ENCODE measurements at places on chromosomes 1 and 21. TPM values are rescaled to one million over a fixed set of nuclear protein-coding genes. Genes with fewer than 3 reads are reported as not detected.

The SLC35F3 gene
- 36.4 TPM for total RNA-seq

GRCh38 chr1:204523605-204524215, 7.5 kb downstream of the MDM4 start:
- DNase-seq: no peak

GRCh38 chr1:226568975-226569741, 20.6 kb downstream of the STUM start:
- no peak for DNase-seq

- no peak for DNase-seq
These were observed 17.8 kb downstream of the AMPD2 start for GRCh38 chr1:109637446-109637845.

DNA sequence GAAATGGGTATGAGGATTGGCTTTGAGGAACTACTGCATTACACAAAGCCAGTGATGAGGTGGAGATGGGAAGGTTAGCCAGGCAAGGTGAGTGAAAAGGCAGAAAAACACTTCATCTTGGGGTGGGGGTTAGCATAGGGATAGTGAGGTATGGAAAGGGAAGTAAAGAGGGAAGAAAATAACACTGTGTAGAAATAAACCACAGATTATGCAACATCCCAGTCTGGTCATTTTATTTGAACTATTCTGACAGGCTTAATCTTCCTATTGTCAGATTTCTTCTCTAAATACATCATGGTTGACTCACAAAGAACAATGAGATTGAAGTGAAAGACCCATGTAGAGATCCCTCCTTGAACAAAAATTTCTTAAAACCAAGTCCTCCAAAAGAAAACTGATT, 640.2 kb downstream of the PTPRC start:
- no peak for DNase-seq

- DNase-seq: no peak
These were observed 895.6 kb downstream of the TTLL7 start for GRCh38 chr1:83103341-83103740.

DNA sequence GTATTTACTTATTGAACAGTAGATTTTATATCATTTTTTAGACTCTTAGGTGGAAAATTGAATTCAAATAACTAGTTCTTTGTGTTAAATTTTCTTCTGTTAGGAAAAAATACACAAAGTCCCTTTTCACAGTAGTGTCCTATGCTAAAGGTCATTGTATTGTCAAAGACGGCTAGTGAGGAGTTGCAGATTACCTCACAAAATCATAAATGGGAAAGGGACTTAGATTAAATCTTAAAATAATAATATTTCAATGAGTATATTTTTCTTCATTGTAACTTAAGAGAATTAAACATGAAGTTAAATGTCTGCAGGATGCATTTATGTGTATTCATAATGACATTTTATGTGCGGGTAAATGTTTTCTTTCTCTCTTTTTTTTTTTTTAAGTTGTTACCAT, 32.7 kb downstream of the LYPLAL1 start:
- no peak for DNase-seq

DNA sequence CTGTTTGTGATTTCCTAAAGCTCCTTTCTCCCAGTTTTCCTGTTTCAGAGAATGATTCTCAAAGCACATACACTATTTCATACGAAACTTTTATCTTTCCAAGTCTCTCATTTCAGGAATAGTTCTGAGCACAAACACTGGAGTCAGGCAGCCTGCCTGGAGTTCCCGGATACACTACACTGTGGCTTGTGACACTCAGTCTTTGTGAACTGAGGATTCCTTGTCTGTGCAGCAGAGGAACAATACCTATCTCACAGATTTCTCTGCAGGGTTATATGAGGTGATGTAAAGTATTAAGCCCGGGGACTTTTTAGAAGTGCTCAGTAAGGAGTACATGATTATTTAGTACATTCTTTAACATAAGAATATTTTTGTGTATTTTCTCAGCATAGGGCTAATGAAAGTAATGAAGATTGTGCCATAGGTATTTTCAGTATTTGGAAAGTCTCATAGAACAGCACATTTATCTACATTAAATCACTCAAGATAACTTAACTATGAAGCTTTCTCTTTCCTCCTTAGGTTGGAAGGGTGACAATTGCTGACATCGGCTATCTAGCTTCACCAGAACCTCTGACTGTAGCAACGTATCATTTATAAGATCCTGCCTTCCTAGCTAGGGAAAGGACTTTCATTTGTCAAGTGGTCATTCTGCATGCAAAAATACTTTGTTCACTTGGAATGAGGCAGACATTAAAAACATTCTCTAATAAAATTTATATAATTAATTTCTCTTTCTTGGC, 12.9 kb downstream of the GBP2 start:
- no peak for DNase-seq

DNA sequence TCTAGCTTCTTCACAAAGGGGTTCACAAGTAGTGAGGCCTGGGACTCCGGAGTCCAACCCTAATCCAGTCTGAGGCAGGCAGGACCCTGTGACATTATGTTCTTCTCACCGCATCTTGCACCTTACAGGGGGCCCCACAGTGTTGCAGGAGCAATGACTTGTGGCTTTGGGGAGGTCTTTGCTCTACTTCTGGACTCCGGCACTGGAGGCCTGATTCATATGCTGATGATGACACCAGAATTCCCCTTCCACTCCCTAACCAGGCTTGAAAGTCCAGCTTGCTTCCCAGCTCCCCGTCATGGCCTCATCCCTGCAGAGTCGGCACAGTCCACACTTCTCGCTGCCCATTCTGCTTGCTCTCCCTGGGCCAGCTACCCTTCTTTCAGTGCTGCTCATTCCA, 96.3 kb upstream of the SLC44A3 start:
- no peak for DNase-seq

DNA sequence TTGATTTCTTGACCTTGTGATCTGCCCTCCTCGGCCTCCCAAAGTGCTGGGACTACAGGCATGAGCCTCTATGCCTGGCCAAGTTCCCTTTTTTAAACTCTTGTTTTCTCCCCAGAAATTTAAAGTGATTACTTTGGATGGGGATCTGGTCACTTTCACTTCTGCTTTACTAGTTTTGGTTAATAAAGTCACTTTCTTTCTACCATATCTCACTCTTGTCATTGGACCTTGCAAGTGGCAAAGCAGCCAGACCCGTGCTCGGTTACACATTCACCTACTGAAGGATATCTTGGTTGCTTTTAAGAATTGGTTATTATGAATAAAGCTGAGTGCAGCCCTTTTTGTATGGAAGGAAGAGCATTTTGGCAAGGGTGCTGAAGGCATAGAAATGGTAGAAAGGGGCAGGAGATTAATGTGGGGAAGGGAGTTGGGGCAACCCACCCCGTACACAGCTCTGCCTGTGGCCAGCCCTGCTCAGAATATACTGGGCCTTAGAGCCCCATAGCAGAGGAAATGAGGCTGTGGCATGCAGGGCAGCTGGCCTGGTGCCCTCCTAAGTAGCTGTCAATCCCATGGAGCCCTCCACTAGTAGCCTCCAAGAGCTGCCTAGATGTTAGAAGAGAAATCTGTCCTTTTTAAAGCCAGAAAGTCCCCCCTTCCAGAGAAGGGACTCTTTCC, 40.7 kb downstream of the CD2 start:
- no peak for DNase-seq

DNA sequence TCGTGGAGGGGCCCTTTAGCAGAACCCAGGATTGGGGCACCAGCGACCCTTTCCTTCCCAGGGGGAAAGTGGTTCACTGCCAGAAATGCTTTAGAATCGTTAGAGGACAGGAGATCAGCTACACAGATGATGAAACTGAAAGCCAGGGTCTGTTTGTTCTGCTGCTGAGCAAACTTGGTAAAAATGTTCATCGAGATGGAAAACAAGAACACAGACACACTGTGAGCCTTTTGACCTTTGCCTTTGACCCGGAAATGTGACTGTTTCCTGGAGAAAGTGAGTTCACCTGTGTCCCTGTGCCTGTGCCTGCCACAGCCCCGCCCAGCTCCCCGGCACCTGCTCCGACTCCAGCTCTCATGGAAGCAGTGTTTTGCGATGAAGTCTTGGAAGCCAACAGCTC, 234.3 kb downstream of the CAMTA1 start:
- no peak for DNase-seq

Measured in activated naive CD8-positive, alpha-beta T cell treated with anti-CD3 and anti-CD28 coated beads, Interleukin-2, amount 10 ng/mL, durations not matched to agents 7 days and 5 days (primary cell).